Putamen (tissue), 1 donor: ENCODE measurements at places on chromosomes 6 and 20.

DNA sequence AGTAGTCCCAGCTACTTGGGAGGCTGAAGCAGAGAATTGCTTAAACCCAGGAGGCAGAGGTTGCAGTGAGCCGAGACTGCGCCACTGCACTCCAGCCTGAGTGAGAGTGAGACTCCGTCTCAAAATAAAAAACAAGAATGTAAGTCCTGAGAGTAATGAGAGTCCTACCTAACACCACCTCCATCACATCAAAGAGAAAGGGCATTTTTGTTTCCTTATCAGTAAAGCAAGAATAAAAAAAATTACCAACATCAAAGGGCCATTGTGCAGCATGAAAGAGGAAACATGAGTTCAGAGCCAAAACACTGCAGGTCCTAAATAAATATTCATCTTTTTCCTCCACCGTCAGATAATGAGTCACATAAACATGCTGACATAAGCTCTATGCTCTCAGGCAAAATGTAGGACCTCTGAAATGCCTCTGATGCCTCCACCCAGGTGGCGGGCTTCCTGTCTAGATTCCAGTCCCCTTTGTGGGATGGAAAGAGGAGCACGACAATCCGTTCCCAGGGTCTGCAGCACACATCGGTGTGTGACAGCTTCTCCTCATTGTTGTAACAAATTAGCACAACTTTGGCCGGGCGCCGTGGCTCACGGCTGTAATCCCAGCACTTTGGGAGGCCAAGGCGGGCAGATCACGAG, 7.2 kb downstream of the ATP9A start:
- DNase-seq, result no peak

DNA sequence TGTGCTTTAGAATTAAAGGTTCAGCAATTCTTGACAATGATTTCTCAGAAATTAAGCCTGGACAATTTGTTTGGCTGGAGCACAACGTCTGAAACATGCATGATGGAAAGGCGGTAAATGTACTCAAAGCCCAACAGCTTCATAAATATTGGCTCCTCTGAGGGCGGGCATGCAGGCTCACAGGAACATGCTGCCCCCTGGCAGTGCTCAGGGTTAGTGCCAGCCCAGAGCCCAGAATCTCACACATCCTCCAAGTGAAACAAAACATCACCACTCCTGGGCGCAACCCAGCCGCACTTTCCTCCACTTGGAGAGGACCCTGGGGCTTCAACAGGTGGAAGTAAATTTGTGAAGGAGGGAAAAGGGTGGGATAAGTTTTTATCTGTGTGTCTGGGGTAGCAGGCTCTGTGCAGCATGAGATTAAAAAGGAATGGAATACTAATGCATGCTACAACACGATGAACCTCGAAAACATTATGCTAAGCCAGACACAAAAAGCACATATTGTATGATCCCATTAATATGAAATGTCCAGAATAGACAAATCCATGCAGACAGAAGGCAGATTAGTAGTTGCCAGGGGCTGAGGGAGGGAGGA, 54.1 kb upstream of the PTPRT start:
- DNase-seq, result peak; percentile 8

DNA sequence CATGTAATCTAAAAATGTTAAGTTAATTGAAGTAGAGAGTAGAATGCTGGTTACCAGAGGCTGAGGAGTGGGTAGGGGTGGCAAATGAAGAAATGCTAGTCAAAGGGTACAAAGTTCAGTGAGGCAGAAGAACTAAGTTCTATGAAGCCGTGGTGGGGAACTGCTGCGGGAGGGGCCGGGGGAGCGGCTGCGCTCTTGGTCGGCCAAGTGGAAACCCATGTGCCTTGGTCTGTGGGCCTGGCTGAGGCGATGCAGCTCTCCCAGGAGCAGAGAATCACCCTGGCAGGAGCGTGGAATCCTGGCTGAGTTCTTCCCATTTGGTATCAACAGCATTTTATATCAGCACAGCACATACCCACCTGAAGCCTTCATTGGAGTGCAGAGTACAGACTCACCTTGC, 22.3 kb downstream of the TTLL2 start:
- DNase-seq, result no peak

- no peak for DNase-seq
Measured at GRCh38 chr6:15090145-15090579, 155.7 kb upstream of the JARID2 start.

DNA sequence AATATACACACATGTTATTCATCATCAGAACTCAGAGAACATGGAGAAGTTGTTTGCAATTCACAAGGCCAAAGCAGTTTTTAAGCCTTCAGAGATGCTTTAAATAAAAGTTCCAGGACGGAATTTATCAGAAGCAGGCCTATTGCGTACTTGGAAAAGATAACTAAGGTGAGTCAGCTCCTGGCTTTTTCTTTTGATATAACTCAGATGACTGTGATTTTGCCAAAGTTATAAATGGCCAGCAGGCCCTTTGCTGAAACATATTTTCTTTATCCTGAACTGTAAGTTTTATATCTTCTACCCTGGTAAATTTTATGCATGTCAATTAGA, 55.0 kb upstream of the PLCB1 start:
- no peak for DNase-seq

DNA sequence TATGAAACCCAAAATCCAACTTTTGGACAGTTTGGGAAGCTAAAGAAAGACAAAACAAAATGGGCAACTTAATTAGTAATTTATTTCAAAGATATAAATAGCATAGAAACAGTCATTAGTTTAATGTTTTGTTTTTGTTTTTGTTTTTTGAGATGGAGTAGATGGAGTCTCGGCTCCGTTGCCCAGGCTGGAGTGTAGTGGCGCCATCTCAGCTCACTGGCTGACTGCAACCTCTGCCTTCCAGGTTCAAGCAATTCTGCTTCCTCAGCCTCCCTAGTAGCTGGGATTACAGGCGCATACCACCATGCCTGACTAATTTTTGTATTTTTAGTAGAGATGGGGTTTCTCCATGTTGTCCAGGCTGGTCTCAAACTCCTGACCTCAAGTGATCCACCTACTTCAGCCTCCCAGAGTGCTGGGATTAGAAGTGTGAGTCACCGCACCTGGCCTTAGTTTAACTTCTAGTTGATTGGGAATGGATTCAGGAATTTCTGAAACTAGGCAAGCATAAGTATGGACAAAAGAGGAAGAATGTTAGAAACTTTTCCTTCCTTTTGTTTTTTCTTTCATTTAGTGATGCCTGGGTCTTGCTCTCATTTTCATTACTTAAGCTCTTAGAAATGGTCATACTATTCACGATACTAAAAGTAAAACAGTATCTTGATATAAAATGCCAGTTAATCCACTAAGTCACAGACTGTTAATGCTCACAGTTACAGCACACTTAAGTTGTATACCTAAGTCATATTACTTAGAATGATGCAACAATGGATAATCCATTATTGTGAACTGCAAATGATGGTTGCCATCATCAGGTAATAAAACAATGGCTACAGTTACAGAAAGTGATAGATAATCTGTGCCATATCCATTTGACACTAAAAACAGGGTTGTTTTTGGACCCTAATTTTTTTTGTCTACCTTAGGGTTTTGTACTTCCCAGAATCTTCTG, 8.2 kb downstream of the SENP6 start:
- DNase-seq, result no peak
